ENCODE measurements at places on chromosomes 12 and 14. TPM values are rescaled to one million over a fixed set of nuclear protein-coding genes. Genes with fewer than 3 reads are reported as not detected.

- no peak for DNase-seq
These were observed 1.6 kb upstream of the RPL10L start for GRCh38 chr14:46653031-46653755.

GRCh38 chr12:89134213-89134770 lies 218.0 kb downstream of the DUSP6 start:
- no peak for DNase-seq

GRCh38 chr14:52949711-52950409 lies 990 bp downstream of the FERMT2 start:
- DNase-seq, result no peak

DNA sequence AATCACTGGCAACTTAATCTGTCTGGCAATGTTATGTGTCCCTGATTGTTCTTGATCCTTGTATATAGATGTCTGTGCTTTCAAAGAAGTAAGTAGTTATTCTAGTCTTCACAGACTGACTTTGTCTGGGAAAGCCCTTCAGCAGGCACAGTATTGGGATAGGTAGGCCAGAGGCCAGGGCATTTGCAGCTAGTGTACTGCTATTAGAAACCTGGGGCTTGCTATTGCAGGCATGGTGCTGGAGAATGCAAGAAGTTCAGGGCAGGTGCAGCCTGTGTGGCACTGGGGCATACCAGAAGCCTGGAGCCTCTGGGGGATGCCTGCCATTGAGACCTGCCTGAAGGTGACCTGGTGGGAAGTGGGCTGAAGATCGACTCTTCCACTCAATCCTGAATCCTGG lies 96.3 kb downstream of the TMTC3 start:
- no peak for DNase-seq

- DNase-seq, result no peak
These were observed 49.2 kb upstream of the CHPT1 start for GRCh38 chr12:101648195-101648594.

DNA sequence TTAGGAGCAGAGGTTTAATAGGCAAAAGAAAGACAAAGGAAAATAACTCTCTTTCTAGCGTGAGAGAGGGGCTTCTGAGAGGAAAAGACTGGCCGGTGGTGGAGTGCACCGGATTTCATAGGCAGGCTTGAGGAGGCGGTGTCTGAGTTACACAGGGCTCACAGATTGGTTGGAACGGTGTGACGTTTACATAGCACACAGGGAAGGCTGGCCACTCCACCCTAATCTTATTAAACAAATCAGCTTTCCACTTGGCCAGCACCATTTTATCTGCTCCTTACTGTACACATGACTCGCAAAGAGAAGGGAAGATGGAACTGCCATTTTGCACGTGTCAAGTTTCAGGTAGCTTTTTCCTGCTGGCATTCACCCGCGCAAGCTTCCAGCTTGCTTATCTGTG lies 587.7 kb downstream of the RPL10L start:
- DNase-seq, result no peak

GRCh38 chr12:63919756-63920155 lies 75.3 kb downstream of the SRGAP1 start:
- no peak for DNase-seq

- DNase-seq, result peak; percentile 92
These were observed at the start of gene MIPOL1 for GRCh38 chr14:37197421-37198272. TSS of gene MIPOL1 (plus strand) at chr14:37197937. CDS start at chr14:37247889, 49,952 bp downstream.

Gene HPD
- total RNA-seq, result 2.2 TPM

GRCh38 chr14:54796961-54797360 lies 105.7 kb downstream of the GCH1 start:
- no peak for DNase-seq

DNA sequence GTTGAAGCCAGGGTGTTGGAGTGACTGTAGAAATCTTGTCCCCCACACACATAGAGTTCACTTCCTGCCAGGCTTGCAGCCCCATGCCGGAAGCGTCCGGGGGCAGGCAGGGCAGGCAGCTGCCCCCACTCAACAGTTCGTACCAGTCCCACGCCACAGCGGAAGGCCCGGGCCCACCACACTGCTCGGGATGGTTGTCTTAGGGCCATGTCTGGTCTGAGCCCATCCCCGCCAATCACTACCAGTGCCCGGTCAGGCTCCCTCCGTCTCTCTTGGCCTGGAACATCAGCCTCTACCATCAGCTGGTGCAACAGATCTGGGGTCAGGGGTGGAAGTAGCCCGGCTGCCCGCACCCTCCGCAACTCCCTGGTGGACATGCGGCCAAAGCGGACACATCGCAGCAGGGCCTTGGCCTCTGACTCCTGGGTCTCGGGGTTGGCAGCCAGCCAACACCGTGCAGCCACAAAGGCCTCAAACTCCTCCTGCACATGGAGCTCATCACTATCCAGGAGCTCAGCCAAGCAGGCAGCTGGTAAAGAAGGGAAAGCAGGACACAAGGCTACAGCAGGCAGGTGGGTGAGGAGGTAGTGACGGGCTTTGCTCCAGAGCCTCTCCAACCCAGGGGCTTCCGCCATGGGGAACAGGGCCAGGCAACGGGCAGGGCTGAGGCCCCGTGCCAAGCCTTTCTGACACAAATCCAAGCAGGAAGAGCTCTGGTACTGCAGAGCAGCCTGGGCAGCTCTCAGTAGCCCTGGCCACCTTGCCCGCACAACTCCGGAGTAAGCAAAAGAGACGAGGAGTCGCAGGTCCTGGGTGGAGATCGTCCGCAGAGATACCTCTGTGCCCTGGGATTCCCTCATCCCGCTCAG lies 5.9 kb downstream of the KLHL33 start:
- no peak for DNase-seq

Gene CCDC88C
- 17.4 TPM for total RNA-seq

GRCh38 chr12:30805959-30806358 lies 51.2 kb upstream of the CAPRIN2 start:
- DNase-seq, result no peak

DNA sequence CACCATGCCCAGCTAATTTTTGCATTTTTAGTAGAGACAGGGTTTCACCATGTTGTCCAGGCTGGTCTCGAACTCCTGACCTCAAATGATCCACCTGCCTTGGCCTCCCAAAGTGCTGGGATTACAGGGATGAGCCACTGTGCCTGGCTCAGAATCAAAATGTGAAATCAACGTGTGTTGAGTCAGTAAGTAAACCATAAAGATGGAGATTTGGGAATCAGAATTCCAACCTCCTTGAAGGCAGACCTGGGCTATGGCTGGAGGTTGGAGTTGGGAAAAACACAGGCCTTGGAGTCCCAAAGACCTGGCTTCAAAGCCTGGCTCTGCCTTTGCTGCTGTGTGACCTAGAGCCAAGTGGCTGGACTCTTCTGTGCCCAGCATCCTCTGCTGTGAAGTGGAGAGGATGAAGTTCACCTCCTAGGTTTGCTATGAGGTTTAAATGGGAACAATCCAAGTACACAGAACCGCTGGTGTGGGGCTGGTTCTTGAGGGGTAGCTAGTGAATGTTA lies 10.2 kb downstream of the ALDH2 start:
- no peak for DNase-seq
